ENCODE measurements at places on chromosomes 13 and 19.
A peak's percentile ranks its signal among the peaks of the same experiment; 100 is the strongest.

- no peaks in the 10 kb centered on the region for H3K4me1 ChIP-seq
- no peak overlapping the region for H3K27ac ChIP-seq
- no peak overlapping the region for H3K4me3 ChIP-seq
- peaks cover 41% of the 10 kb centered on the region for H3K27me3 ChIP-seq
- H3K36me3 ChIP-seq, result no peaks in the 10 kb centered on the region
Observed at GRCh38 chr13:26465514-26465913, 92.0 kb upstream of the WASF3 start.

DNA sequence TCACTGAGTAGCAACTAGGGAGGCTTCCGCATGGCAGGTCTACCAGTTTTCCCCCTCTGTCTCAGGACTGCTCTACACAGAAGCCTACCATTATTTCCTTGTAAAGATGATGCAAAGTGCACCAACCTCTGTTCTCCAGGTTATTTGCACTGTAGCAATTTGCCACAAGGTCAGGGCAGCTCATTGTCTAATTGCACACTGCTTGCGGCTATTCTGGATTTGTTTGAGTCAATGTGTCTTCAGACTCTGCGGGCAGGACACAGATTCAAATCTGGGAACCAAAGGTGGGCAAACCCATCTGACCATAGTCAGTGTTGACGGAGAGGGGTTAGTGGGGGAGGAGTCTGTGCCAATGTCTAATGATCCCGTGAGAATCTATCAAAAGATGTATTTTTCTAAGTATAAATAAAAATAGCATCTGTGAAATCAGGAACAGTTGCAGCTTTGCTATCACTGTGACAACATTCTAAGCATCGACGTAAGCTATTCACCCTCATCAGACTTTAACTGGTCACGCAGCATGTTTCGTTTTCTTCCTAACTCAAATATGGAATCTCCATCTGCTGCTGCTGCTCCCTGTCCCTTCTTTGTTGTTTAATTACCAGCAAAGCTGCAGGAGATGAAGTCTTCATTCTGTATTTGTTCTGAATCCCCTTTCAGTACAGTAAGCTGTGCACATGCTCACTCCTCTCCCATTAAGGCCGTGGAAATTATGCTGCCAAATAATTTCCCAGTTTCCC, 26.4 kb downstream of the CYSLTR2 start:
- no peaks in the 10 kb centered on the region for H3K4me1 ChIP-seq
- no peak overlapping the region for H3K27ac ChIP-seq
- no peaks in the 10 kb centered on the region for H3K36me3 ChIP-seq
- peaks cover 40% of the 10 kb centered on the region for H3K27me3 ChIP-seq

GRCh38 chr19:41699231-41699967, 9.0 kb upstream of the CEACAM5 start:
- H3K4me3 ChIP-seq, result peak overlapping the region; percentile 7
- H3K27ac ChIP-seq, result peak overlapping the region; percentile 55
- H3K4me1 ChIP-seq, result peaks cover 26% of the 10 kb centered on the region
- peak; percentile 52 for DNase-seq
- H3K27me3 ChIP-seq, result no peaks in the 10 kb centered on the region
- H3K36me3 ChIP-seq, result peaks cover 13% of the 10 kb centered on the region

DNA sequence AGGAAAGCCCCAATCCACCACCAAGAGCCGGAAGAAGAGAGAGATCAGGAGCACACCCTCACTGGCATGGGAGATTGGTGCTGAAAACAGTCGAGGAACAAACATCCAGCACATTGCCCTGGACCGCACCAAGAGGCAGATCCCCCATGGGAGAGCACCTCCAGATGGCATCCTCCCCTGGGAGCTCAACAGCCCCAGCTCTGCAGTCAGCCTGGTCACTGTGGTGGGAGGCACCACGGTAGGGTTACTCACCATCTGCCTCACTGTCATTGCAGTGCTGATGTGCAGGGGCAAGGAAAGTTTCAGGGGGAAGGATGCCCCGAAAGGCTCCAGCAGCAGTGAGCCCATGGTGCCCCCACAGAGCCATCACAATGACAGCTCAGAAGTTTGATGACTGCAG, 110.2 kb downstream of the STOML3 start:
- no peak overlapping the region for H3K4me3 ChIP-seq
- no peaks in the 10 kb centered on the region for H3K36me3 ChIP-seq
- no peak overlapping the region for H3K27ac ChIP-seq
- H3K27me3 ChIP-seq, result no peaks in the 10 kb centered on the region

GRCh38 chr19:1324806-1325567, 39.3 kb downstream of the EFNA2 start:
- H3K36me3 ChIP-seq, result no peaks in the 10 kb centered on the region
- peak; percentile 29 for DNase-seq
- H3K27me3 ChIP-seq, result peaks cover 42% of the 10 kb centered on the region
- no peak overlapping the region for H3K4me3 ChIP-seq
- H3K4me1 ChIP-seq, result no peaks in the 10 kb centered on the region

All from Calu3 (cell line).